A549 treated with CORT108297 at 1 μM for 4 hours (cell line): ENCODE measurements at places on chromosomes 1 and 21. TPM values are rescaled to one million over a fixed set of nuclear protein-coding genes. Genes with fewer than 3 reads are reported as not detected.

The MIXL1 gene
- 0.04 to 0.18 TPM (median 0.09 TPM) in 5 replicates for total RNA-seq

The INTS7 gene
- total RNA-seq = 20.3 to 22.8 TPM (median 21.0 TPM) in 5 replicates

The POU2F1 gene
- total RNA-seq = 2.8 to 3.7 TPM (median 3.4 TPM) in 5 replicates

The ADORA1 gene
- 0.85 to 1.3 TPM (median 1.1 TPM) in 5 replicates for total RNA-seq

The SLC1A7 gene
- total RNA-seq = 0.05 TPM in 1 of 5 replicates, not detected in the others

The AGT gene
- 0.06 to 0.17 TPM (median 0.09 TPM) in 4 of 5 replicates, not detected in the other for total RNA-seq

The AKNAD1 gene
- 0.64 to 1.1 TPM (median 0.77 TPM) in 5 replicates for total RNA-seq

The FAM177B gene
- total RNA-seq = not detected in 5 replicates

The RGS8 gene
- total RNA-seq = not detected in 5 replicates

The C1orf167 gene
- total RNA-seq = 0.09 TPM in 1 of 5 replicates, not detected in the others

The HAO2 gene
- total RNA-seq = not detected in 5 replicates

The GJA4 gene
- not detected in 5 replicates for total RNA-seq

The ATP6V1G3 gene
- total RNA-seq = not detected in 5 replicates

The FAM163A gene
- 0.02 to 0.04 TPM (median 0.02 TPM) in 3 of 5 replicates, not detected in the others for total RNA-seq

The RNU11 gene
- total RNA-seq = not detected in 5 replicates

The LCE3B gene
- total RNA-seq = not detected in 5 replicates

The C4BPB gene
- total RNA-seq = 1.4 to 1.8 TPM (median 1.6 TPM) in 5 replicates
